Transverse colon (tissue), 4 donors: ENCODE measurements at places on chromosomes 11 and 22. TPM values are rescaled to one million over a fixed set of nuclear protein-coding genes. Genes with fewer than 3 reads are reported as not detected.

Gene POLR2F
- 7.6 TPM for total RNA-seq

DNA sequence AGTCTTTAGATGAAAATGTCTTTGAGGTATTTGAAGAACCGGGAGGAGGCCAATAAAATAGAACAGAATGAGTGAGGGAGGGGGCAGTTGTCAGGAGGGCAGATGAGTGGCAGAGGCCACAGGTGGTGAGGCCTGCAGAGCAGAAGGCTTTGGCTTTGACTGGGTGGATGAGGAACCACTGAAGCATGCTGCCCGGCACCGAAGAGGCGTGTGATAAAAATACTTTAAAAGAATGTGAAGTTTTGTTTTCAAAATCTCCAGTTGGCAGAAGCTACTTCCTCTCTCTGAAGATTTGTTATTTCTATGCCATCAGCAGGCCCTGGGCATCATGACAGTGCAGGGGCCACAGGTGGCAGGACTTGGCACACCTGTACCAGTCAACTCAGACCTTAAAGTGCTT, 6.3 kb downstream of the MS4A12 start:
- DNase-seq, result peak; percentile 63

DNA sequence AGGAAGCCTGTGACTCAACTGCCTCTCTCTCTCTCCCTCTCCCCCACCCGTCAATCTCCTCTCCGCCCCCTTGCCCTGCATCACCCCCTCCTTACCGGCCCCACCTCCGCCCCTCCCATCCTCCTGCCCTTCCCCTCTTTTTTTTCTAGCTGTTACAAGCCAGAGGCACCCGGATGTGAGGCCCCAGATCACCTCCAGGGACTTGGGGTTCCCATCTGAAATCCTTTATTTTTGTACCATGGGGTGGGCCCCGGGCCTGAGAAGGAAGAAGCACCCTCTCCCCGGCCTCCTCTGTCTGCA, 10.8 kb downstream of the KCTD17 start:
- no peak for DNase-seq

GRCh38 chr22:32660292-32660691, 141.2 kb upstream of the TIMP3 start:
- peak; percentile 69 for DNase-seq

Gene TRPM5
- total RNA-seq, result 4.9 TPM

Gene PGA5
- not detected for total RNA-seq

Gene GRM5
- not detected for total RNA-seq

DNA sequence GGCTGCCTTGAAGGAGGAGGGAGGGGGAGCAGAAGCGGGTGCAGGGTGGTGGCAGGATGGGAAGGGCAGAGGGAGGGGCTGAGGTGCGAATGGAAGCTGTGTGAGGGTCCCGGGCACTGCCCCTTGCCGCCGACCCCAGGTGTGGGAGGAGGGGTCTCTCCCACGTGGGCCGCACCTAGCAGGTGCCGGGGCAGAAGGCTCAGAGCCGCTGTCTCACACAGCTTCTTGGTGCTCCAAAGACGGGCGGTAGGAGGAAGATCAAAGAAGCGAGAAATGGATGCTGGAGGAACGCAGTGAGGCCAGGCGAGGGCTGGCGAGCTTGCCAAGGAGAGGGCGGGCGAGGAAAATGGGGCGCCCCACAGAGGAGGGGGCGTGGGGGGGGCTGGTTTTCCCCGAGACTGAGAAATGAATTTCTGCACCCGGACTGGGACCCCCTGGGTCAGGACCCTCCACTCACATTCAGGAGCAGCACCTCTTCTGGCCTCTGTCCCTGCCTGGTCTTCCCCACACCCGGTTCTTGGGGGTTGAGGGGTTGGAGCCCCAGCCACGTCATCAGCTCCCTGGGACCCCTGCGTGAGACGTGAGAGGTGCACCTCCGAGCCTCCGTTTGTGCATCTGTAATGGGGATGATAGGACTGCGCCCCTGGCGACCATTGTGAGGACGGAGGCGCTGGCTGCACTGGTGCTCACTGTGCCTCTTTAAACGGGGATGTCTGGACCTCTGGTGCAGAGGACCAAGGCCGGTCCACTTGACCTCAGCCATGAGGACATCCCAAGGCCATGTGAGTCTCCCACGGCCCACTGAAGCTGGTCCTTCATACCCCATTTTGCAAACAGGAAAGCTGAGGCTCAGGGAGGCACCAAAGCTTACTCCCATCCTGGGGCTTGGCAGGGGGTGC, 16.8 kb downstream of the LSP1 start:
- DNase-seq, result no peak

GRCh38 chr11:57752954-57753353, 1.3 kb upstream of the BTBD18 start:
- no peak for DNase-seq

Gene RAB3IL1
- total RNA-seq, result 1.2 TPM

Gene LINC01488
- not detected for total RNA-seq

GRCh38 chr11:25244126-25244525, 747.3 kb downstream of the LUZP2 start:
- no peak for DNase-seq

- DNase-seq, result no peak
Observed at GRCh38 chr11:125167292-125167953, 2.9 kb downstream of the PKNOX2 start.

Gene ACRV1
- total RNA-seq, result not detected

Gene OR10A2
- total RNA-seq, result not detected

- peak; percentile 93 for DNase-seq
Observed at GRCh38 chr11:10933455-10934292, 75.8 kb upstream of the ZBED5 start.

GRCh38 chr22:37544955-37545702, 15.2 kb upstream of the CDC42EP1 start:
- DNase-seq, result peak; percentile 88

Gene OR51B2
- total RNA-seq, result not detected

GRCh38 chr22:34592123-34592740, 473.7 kb upstream of the ISX start:
- DNase-seq, result no peak

DNA sequence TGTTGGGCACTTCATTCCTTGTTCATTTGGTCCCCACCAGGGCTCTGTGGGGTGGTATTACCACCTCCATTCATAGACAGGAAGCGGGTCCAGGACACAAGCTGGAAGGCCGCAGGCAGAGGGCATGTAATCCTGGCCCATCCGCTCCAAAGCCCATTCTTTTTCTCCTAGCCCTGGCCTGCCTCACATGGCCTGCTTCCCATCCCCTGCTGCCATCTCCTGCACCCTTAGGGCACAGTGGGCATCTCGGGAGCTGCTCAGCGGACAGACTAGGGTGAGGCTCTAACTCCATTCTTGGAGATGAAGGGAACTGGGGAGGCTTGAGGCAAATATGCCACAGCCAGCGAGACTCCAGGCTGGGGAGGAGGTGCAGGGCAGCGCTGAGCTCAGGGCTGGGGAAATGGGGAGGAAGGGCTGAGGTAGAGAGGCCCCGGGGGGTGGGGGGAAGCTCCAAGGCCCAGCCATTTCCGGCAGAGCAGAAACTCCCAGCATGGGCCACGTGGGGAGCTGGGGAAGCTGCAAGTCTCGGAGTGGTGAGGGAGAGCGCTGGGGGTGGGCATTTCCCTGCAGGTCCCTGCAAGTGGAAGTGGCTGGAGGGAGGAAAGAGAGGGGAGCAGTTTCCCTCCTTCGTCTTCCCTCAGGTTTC, 14.3 kb upstream of the BCL9L start:
- DNase-seq, result no peak

Gene OR6A2
- total RNA-seq, result 0.27 TPM

Gene MCAT
- total RNA-seq, result 22.1 TPM

GRCh38 chr11:63920939-63921417, 4.0 kb upstream of the RCOR2 start:
- peak; percentile 28 for DNase-seq

DNA sequence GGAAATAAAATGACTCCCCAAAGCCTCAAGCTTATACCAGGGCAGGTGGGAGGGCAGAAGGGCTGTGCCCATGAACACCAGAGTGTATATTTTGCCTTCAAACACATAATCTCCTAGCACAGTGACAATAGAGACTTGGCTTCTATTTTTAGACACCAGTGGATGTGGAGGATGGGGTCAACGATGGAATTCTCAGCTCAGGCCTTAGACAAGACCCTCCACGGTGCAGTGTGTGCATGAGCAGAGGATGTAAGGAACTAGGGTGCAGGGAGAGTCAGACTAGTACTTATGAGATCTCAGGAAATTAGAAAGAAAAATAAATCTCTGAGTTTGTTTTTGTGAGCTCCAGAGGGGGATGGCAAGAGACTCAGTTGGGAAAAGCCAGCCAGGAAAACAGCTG, 113.6 kb upstream of the CADM1 start:
- DNase-seq, result no peak

- no peak for DNase-seq
Observed at GRCh38 chr22:38032681-38033521, 24.3 kb upstream of the PICK1 start.

Gene PLAAT2
- 47.9 TPM for total RNA-seq

GRCh38 chr11:106503901-106504300, 426.4 kb downstream of the AASDHPPT start:
- no peak for DNase-seq
